ENCODE measurements at places on chromosomes 12 and 14.
A peak's percentile ranks its signal among the peaks of the same experiment; 100 is the strongest.

DNA sequence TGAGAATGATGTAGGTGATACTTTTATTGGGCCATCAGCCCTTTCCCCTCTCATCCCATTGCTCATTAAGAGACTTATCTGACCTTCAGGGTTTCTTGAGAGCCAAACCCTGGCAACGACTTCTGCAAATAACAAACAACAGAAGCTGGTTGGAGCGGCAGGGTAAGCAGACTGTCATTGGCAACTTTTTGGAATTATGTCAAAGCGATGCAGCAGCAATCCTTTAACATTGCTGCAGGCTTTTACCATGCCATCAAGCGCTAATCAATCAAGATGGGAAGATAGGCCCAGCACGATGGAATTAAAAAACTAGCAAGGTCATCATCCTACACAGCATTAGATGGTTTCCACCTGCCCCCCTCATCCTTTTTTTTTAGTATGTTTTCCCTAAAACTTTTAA, 406.1 kb upstream of the PDE3A start:
- no peak for DNase-seq

DNA sequence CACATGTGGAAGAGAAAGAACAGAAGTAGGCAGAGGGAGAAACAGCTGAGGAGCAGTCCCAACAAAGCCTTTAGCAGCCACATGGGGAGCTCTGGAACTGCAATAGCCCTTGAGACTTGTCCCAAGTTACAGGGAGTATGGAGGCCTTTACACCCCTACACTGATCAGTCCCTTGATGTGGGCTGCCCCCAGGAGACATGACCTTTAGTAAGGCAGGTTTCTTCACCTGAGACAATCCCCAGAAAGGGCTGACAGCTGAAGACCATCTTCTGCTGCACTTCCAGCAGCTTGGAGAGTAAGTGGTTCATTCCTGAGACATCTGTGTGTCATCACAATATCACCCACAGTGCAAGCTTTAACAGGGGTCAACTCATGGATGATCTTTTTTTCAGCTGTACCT, 8.6 kb upstream of the SNAPC1 start:
- DNase-seq: no peak

DNA sequence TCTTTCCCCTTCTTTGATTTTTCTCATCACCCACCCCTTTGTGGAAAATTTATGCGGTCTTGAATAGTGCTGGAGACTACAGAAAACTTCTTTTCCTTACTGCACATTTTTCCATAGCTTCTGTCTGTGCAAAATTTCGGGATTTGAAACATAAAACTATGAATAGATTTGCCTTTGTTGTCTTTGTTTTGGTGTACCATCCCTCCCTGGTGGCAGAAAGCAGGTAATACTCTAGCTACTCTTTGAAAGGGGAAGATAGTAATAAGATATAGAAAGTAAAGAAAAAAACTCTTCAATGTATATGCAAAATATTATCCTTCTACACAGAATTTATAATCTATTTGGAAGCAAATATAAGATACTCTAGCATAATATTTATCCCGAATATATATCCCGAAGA, 79.1 kb upstream of the LMO3 start:
- no peak for DNase-seq

GRCh38 chr12:26327975-26328644, 132.7 kb downstream of the SSPN start:
- no peak for DNase-seq

- no peak for DNase-seq
These were observed 388.6 kb downstream of the RAD51B start for GRCh38 chr14:68208218-68208617.

GRCh38 chr12:843609-844008, 91.2 kb downstream of the WNK1 start:
- DNase-seq: no peak

- DNase-seq: no peak
These were observed 404.4 kb upstream of the CCDC196 start for GRCh38 chr14:66081594-66082376.

- DNase-seq: no peak
These were observed 102.1 kb downstream of the DUSP6 start for GRCh38 chr12:89250213-89250612.

- DNase-seq: no peak
These were observed 23.2 kb downstream of the PLXNC1 start for GRCh38 chr12:94171595-94171930.

GRCh38 chr14:58109744-58110143, 42.3 kb downstream of the ARMH4 start:
- DNase-seq: no peak

- DNase-seq: no peak
These were observed 85.1 kb downstream of the DRAM1 start for GRCh38 chr12:101962486-101962885.

GRCh38 chr12:11661491-11662089, 12.1 kb downstream of the ETV6 start:
- DNase-seq: no peak

GRCh38 chr14:69876848-69877306, 2.3 kb upstream of the SMOC1 start:
- no peak for DNase-seq

DNA sequence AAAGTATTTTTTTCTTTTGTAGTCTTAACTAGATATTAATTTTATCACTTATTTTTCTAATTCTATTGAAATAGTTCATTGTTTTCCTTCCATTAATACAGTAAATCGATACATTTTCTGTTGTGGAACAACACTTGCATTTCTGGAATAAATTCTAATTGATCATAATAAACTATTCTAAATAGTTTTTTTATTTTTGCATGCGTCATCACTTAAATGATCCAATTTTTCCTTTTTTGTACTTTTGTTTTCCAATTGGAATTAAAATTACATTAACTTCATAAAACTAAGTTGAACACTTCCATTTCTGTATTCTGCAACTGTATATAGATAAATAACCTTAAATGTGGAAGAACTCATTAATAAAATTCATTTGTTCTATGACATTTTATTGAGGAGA, 202.5 kb downstream of the KCNC2 start:
- no peak for DNase-seq

DNA sequence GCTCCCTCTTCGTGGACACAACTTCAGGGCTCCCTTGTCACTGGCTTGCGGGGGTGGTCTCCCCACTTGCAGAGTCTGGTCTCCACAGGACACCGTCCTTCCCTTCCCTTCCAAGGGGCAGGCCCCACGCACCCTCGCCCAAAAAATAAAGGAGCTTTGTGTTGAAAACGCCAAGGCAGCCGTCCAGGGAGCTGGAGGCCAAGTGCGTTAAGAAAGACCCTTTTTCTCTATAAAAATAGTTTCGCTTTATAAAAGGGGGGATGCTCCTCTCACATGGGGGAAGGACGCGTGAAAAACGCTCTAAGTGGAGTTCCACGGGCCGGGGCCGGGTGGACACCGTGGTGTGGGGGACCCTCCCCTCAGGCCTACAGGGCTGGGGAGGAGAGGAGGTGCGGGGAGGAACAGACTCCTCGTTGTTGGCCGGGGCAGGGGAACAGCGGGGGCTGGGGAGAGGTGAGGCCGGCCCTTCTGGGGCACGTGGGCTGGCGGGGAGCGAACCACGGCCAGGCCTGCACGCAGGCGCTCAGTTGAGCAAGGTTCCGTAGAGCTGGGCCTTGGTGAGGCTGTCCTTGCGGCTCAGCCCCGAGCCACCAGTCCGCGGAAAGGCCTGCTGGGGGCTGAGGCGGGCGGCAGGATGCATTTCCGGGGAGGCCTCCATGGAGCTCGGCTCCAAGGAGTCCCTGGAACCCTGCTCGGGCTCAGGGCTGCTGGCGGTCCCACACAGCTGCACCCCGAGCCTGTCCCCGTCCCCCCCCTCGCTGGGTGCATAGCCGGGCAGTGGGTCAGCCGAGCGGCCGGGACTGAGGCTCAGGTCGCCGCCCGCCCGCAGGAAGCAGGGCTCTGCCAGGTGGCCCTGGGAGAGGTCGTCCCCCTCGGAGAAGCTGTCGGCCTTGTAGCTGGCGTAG, 49.5 kb downstream of the BEGAIN start:
- no peak for DNase-seq

DNA sequence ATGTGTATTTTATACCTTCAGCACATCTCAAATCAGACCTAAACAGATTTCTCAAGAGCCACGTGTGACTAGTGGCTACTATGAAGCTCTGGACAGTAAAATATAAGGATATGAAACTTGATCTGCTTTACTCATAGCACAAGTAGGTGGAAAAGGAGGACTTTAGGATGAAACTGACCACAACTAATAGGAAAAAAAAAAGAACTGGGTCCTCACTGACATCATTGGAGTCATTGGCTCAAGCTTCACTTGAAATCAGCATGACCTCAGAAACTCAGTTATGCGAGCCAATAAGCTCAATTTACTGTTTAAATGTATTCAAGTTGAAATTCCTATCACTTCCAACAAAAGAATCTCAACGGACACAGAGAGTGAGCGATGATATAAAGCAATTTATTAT, 34.1 kb upstream of the CIT start:
- no peak for DNase-seq

DNA sequence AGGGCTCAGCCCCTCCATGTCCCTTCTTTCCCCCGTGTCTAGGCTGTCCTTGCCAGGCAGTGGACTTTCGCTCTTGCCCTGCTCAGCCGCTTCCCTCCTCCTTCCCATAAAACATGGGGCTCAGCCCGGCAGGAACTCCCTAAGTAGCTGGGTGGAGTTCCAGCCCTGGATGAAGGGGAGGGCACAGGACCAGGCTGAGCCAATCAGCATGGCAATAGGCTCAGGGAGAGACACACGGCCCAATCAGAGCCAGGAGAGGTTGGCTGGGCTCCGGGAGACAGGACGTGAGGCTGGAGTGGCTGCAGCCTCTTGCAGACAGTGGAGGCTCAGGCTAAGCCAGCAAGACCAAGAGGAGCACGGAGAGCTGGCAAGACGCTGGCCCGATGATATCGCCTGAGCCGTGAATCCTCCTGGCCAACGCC, 54.3 kb downstream of the GALNT9 start:
- DNase-seq: no peak

GRCh38 chr12:82966001-82966559, 279.4 kb downstream of the TMTC2 start:
- DNase-seq: no peak

DNA sequence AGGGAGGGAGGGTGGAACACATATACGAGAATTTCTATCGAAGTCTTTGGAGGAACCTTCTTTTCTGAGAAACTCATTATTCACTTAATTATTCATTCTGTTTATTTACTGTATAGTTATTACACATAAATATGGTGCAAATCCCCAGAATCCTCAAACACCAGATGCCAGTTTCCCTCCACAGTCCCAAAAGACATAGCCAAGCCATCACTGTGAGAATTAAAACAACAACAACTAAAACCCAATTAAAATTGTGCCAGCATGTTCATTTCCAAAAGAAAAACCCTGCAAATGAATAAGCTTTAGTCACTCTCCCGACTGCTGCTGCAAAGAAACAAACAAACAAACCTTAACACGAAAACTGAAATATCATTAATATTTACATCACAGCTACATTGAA, 173.5 kb downstream of the EFCAB11 start:
- no peak for DNase-seq

DNA sequence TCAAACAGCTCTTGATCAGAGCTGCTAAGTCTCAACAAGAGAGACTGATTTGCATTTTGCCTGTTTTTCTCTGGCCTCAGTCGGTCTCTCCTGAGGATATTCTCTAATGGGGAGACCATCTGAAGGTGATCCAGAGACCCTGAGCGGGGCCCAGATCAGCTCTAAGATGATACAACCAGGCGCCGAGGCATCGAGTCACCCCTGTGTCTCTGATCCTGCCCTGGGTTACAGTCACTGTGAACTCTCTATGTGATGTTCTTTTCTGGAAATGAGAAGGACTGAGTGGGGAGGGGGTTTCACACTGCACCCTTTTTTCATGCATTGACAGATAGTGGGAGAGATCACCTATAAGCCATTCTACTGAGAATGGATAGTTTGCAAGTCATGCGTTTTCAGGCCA, 247.6 kb upstream of the PWP1 start:
- DNase-seq: no peak

DNA sequence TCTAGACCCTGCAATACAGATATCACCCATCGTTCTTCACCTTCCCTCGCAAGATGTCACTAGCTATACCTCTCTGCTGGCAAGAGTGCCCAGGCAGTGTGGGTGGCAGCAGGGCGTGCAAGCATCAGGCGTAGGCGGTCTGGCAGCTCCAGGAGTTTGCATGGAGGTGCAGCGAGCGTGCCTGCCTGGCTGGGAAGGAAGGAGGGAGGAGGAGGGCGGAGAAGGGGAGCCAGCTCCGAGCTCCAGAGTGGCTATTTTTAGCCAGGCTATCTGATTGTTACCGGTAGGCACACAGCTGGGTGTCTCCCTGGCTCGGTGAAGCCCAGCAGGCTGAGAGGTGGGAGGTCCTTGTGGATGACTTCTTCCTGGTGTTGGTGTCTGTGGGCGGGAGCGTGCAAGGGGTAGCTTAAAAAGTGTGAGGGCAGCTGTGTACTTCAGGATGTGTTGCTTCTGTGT, 6.2 kb downstream of the FOXJ2 start:
- DNase-seq: peak; percentile 51

DNA sequence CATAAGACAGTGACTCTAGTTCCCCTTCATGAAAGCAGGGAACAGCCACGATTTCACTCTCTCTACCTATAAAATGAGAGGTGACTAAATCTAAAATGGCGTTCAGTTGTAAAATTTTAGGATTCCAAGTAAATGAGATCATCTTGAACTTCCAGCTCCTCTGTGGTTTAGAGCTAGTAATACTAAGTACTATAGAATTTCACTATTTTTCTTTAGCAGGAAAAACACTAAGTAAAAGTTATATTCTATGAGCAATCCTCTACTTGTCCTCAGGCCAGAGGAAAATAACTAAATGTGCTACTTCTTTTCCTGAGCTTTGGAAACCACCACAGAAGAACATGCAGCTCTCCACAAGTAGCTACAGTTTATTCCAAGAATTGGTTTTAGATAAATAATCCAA, 55.6 kb downstream of the NIN start:
- no peak for DNase-seq

DNA sequence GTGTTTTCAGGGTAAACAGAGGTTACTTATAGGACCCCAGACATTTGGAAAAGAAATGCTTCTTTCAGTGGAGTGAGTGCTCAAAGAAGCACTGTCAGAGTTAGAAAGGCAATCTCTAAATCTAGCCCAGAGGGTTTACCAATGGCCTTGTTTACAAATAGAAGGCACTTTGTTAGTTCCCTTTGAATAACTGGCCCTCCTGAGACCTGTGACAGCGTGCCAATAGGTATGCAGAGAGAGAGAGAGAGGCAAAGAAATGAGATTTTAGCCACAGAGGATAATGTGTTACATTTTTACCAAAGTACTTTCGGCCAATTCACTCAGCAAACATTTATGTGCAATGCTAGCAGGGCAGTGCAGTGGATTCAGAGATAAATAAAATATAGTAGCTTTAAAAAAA, 41.9 kb downstream of the TPH2 start:
- no peak for DNase-seq
